Fibroblast of skin of scalp (primary cell): ENCODE measurements at places on chromosomes 7 and 10.

DNA sequence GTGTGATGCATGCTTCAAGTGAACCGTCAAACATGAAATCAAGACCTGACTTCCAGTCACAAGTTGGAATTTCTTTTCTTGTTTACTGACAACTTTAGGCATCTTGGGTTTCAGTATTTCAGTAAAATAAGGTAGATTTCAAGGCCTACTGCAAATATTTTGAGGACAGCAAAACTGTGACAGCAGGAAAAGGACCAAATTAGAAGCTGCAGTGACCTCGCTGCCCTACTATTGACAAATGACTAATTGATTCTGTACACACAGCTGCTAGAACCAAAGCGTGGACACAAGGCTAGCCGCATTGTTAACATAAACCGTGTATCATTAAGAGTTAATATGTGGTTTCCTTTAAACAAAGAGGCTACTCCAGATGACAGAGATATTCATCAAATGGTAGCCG, 105.7 kb upstream of the SEC61G start:
- no peak for DNase-seq

DNA sequence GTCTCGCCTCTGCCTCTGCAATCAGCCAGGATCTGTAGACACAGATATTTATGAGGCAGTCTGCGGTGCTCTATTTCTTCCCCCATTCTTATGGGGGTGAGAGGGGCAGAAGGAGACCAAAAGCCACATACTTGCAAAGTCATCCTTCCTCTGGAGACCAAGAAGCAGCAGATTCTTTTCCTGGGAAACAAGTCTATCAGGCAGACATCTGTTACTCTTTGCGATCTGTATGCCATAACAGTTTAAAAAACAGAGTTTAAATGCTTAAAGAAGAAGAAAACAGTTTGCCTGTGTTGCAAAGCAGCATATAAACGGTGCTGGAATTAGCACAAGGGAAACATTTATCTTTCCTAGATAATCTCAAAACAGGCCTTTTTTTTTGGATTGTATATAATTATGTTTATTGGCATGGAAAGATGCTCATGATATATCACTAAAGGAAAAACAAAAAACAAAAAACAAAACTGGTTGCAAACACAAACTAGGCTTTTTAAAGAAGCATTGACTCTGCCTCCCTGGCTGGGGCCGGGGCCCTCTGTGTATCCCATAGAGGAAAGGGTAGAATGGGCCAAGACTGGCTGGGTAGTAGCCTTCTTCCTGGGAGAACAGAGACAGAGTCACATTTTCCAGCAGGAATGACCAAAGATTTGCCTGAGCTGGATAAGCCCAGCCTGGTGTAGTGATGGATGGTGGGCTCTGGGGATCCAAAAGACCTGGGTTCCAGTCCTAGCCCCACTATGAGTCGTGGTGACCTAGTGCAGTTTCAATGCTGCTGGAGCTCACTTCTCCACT, 50.4 kb downstream of the RGS10 start:
- no peak for DNase-seq

GRCh38 chr10:130047336-130047735, 63.3 kb downstream of the C10orf143 start:
- no peak for DNase-seq

GRCh38 chr7:144414815-144415214, 11.3 kb upstream of the NOBOX start:
- no peak for DNase-seq

DNA sequence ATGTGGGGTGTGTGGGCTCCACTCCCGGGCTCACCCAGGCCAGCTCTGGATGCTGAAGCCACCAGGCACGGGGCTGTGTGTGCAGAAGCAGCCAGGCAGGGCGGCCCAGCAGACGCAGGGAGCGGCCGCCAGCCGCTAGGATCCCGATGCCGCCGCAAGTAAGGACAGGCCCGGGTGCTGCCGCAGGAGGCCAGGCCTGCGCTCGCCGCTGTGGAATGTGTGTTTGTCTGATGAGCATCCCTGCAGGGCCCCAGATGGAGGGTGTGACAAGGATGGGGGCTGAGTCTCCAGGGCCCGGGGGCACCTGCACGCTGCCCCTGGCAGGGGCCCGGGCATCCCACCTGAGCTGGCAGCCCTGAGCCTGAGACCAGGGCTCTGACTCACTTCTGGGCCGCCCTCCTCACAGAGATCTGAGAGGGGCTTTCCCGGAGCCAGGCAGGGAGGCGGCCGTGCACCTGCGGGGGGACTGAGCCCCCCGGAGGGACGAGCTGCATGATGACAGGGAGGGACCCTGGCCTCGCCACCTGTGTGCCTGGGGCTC, 101.5 kb downstream of the FOXL3 start:
- no peak for DNase-seq

GRCh38 chr10:18254692-18255091, 114.5 kb downstream of the CACNB2 start:
- no peak for DNase-seq

GRCh38 chr7:4066206-4066605, 615.9 kb upstream of the FOXK1 start:
- no peak for DNase-seq

DNA sequence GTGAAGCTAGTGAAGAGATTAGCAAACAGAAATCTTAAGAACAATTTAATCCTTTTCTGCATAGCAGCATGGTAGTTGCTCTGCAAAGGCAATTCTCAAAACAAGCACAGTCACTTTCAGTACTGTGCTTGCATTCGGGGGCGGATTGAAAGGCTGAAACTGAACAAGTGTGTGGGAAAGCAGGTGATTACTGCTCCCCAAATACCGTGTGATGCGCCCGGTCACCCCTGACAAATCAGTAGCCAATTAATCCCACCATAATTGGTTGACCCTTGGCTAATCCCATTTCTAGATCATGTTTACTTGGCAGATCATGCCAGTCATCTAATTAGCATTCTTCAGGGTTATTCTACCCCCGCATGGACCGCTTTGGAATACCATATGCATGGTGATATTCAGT, 76.5 kb upstream of the ADRB1 start:
- no peak for DNase-seq

GRCh38 chr7:54701982-54702381, 57.0 kb downstream of the SEC61G start:
- no peak for DNase-seq

DNA sequence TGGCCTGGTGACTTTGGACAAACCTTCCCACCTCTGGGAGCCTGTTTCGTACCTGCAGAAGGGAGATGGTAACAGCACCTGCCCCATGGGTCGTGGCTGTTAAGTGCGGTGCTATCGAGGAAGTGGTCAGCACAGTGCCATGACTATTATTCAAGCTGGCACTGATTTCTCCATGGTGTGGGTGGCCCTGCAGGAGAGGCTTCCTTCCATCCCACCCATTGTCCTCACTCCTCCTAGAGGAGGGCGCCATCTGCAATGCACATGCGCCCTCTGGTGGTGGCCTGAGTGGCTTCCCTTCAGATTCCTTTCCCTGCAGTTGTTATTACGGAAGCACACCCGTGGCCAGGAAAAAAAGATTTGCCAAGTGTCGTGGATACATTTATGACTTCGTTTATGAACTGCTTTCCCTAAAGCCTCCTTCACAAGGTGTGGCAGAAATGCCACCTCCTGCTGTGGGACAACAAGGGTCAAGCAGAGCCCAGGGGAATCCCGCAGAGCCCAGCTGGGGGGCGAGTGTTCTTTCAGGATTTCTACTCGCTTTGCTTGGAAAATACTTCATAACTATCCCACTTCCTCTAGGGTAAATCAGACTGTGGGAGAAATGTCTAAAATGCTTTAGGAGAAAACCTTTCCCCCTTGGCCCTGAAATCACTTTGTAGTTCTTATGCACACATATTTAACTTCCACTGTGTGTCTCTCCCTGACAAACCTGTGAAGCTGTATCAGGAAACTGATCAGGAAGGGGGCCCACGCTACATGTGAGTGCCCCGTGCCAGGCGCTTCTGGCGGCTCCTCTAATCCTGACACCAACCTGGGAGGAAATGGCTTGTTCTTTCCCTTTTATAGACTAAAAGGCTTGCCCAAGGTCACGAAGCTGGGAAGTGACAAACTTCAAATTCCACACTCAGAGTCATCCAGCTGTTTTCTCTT, 98.0 kb upstream of the ANLN start:
- peak; percentile 84 for DNase-seq
